ENCODE measurements at places on chromosomes 1 and 21.

- DNase-seq, result no peak
Measured at GRCh38 chr1:169495046-169495775, 9.5 kb upstream of the SLC19A2 start.

DNA sequence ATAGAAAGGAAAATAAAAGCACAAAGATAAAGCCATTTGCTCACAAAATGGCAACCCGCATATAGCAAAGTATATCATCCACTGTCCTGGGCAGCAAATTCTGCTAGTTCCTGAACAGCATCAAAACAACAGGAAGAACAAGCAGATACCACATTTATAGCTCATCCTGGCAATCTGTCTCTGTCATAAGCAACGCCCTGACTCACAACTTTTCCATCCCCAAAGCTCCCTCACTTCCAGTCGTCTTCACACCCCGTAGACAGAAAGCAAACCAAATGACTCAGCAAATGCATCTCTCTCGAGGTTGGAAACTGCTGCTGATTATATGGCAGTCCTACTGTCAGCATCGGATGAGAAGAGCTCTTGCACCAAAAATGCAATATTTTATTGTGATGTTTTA is 65.8 kb downstream of the AK5 start:
- peak; percentile 95 for DNase-seq

GRCh38 chr1:67589519-67590233 is 95.3 kb upstream of the GADD45A start:
- DNase-seq, result no peak

DNA sequence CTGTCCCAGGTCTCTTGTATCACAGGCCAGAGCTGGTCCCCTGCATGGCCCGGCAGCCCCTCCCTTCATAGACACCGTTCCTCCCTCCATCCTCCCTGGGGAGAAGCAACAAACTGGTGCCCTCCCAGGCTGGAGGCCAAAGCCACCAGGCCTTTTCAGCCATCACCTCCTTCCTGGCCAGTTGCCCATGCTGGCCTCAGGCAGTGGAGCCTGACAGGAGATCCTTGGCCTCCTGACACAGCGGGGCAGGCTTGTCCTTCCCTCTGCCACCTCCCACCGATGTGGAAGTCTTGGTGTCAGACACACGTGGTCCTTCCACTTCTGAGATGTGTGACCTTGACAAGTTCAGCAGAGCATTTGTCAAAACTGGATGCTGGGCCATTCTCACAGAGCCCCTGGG is 206.0 kb downstream of the HIVEP3 start:
- no peak for DNase-seq

DNA sequence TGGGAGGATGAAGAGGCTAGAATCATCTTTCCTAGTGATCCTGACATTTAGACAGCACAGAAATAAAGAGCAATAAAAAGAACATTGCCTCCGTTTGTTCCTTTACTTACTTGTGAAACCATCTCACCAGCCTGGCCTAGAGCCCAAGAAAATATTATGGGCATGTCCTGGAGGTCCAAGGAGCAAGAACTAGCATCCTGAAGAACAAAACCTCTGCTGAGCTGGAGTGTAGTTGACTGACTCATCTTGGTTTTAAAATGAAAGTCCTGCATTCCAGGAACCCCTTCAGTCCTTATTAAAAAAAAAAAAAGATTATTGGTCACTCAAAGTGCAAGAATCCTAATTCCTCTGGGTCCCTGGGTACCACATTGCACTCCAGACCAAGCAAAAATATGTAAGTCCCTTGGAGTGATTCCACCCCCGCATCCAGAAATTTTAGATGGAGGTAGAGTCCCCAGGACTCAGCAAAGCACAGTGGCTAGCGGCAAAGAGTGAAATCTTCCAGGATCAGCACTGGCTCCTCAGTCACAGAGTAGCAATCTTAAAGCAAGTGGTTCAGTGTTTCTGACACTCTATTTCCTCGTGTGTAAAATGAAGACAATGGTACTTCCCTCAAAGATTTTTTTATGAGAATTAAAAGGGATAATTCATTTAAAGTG is 7.0 kb downstream of the SMCP start:
- DNase-seq, result peak; percentile 58

DNA sequence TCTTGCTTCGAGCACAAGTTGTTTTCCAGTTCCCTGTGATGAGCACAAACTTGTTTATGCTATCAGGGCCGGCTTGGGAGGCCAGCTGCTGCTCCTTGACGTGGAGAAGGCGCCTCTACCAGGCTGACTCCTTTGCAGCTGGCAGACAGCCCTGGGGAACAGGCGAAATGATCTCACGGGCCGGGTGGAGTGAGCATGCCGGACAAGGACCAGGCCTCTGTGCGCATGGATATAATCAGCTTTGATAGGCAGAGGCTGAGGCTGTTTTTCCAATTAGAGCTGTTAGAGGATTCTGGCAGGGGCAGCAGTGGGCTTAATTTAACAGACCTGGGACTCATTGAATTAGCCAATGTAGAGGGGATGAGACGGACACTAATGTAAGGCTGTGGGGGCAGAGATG is 38.9 kb downstream of the FAM163A start:
- no peak for DNase-seq

- DNase-seq, result no peak
Measured at GRCh38 chr1:245718951-245719350, 564.2 kb downstream of the KIF26B start.

DNA sequence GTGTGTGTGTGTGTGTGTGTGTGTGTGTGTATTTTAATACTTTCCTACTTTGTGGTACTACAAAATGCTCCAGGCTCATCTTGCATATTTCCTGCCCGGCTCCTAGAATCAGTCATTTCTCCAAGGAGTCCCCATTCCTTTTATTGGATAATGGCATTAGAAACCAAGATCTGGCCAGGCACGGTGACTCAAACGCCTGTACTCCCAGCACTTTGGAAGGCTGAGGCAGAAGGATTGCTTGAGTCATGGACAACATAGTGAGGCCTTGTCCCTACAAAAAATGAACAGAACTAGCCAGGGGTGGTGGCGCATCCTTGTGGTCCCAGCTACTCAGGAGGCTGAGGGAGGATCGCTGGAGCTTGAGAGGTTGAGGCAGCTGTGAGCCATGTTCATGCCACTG is 20.3 kb downstream of the EPB41 start:
- DNase-seq, result no peak

DNA sequence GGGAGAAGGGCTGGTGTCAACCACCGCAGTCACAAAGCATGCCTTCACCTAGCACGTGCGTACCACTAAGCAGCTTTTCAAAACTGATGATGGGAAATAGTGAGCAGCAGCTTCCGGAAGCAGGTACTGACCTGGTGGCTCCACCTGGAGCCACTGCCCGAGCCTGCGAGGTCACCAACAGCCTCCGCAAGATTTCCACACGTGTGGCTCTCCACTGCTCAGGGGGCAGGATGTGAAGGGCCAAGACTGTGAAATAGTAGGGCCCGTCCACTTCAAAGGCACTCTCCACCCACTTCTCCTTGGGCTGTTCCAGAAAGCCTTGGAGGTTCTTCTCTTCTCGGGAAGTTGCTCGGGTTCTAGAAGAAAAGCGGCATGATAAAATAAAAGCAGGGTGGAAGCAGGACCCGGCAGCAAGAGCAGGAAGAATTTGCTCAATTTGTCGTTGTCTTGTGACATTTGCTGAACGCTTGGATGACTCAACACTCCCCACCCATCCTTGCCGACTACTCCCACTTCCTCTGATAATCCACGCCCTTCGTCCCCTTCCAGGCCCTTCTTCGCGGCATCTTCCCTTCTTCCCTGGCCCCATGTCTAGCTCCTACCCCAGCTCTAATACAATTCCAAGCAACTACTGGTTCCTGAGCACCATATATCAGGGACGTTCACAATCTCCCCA is 124.9 kb upstream of the IFFO2 start:
- DNase-seq, result peak; percentile 34

GRCh38 chr1:118023199-118023598 is 93.7 kb downstream of the WDR3 start:
- peak; percentile 4 for DNase-seq

DNA sequence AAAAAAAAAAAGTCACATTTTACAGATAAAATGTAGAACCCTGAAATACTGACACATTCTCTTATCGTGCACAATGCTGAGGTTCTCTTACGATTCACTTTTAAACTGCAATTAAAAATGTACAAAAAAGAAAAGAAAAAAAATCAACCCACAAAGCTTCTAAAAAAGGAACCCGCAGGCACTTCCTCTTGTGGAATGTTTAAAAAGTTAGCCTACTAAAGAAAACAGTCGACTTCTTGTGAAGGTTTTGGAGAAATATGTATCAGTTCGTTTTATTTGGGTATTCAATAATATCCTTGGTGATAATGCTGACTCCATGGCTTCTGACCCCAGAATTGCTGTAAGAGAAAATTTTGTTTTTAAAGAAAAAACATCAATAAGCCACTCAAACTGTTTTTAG is 10.2 kb downstream of the HNRNPU start:
- DNase-seq, result no peak

DNA sequence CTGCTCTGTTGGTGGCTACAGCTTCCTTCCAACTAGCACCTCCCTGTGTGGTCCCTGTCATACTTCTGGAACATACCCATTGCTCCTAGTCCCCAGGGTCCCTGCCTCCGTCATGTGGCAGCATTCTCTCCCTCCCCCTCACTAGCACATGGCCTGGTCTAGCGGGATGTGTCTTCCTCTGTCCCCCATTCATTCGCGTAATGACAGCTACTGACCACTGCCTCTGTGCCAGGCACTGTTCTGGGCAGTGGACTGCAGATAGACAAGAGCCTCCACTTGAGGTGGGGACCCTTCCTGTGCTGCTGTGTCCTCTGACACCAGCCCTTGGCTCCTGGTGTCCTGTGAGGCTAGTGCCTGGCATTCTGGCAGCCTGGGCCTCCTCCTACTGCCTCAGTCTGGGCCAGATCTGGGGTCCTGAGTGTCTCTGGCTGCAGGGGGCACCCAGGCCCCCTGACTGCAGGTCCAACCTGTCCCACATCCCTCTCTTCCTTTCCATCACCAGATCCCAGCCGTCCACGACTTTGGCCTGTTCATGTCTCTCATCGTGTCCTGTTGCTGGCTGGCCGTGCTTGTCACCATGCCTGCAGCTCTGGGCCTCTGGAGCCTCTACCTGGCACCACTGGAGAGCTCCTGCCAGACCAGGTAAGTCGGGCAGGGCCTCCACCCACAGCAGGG is 38.1 kb downstream of the DISP3 start:
- DNase-seq, result no peak

DNA sequence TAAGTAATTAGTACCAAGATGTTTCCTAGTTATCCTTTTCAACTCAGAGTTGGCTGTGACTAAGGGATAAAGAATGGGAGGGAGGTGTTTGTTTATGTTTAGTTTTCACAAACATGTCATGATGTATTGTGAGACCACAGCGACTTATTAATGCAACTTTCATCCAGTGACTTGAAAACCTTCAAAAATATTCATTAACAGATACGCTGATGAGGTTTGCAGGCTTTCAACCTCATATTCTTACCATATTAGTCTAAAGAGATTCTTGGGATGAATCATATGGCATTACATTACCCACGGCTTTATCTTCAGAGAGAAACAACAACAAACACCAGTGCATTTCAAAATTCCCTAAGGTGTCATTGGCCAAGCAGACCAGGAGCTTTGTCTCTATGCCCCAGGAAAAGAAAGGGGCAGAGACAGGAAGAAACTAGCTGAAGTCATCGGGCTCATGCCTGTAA is 36.4 kb downstream of the PALMD start:
- DNase-seq, result peak; percentile 77

- DNase-seq, result no peak
Measured at GRCh38 chr21:46424621-46425020, 34.1 kb upstream of the DIP2A start.

- DNase-seq, result peak; percentile 11
Measured at GRCh38 chr21:16713331-16714117, 799.3 kb upstream of the CXADR start.

- DNase-seq, result peak; percentile 89
Measured at GRCh38 chr1:224497714-224498573, 63.3 kb upstream of the WDR26 start.

DNA sequence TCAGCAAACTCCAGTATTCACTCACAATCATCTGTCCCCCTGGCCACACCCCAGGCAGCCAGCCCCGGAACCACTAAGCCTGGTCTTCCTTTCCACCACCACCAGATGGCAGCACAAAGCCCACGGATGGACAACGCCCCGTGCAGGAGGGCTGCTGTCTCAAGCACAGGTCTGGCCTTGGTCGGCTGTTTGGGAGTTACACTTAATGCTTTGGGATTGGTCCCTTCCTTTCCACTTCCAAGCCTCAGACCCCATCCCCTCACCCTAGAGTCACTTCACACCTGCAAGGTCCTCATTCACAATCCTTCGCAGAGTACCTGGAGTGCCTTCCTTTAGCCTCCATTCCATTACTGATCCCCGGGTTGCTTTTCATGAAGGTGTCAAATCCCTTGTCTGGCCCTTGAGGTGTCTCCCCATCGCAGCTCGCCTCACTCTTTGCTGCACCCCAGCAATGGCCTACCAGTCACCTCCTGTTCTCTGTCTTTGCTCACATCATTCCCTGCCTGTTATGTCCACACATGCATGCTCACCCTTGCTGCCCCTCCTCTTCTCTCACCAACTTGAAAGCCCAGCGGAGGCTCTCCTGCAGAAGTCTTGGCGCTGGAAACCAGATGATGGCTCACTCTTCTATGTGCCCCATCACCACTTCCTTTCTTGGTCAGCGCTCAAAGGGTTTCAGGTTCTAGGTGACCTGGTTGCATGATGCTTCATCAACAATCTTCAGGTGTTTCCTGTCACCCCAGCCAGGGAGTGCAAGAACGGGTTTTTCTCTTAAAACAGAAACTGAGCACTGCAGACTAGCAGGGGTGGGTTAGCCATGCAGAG is 24.9 kb upstream of the KCNA2 start:
- peak; percentile 42 for DNase-seq

- DNase-seq, result no peak
Measured at GRCh38 chr1:159892944-159893343, 7.0 kb downstream of the CFAP45 start.

- DNase-seq, result no peak
Measured at GRCh38 chr21:45549626-45550463, 7.6 kb upstream of the SLC19A1 start.

DNA sequence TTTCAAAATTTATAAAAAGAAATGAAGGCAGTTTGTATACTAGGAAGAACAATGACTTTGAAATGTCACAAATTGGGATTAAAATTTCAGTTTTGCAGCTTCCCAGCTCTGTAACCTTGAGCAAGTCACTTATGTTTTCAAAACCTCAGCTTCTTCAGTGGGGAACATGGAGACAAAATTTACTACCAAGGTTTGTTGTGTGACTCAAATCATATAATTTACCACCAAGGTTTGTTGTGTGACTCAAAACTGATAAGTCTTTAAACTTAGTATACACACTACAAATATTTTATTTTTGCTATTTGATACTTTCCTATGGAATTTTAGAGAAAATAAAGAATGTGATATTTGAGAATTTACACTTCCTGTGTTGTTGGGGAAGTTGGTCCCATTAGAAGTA is 219.9 kb downstream of the KCTD3 start:
- peak; percentile 22 for DNase-seq

- no peak for DNase-seq
Measured at GRCh38 chr1:230083746-230084407, 16.8 kb downstream of the GALNT2 start.

GRCh38 chr1:245060684-245061374 is 94.0 kb upstream of the KIF26B start:
- no peak for DNase-seq

All from fibroblast of skin of right quadriceps (primary cell).